Head of caudate nucleus (tissue), 42 donors: ENCODE measurements at places on chromosomes 5 and 9.

DNA sequence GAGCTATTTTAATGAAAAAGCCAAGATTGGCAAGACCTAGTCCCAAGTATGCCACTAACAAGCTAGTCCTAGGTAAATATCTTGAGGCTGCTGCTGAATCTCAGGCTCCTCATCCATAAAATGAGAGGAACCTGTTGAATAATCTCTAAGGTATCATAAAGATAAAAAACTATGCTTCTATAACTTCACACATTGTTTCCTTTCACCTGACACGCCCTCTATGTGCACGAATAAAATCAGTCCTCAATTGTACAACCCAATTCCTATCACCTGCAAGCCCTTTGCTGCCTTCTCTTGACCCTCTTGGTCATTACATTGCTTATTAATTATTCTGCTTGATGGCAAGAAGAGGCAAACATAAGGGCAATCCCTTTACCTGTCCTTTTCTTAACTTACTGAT, 69.9 kb downstream of the TRPM6 start:
- DNase-seq, result no peak

DNA sequence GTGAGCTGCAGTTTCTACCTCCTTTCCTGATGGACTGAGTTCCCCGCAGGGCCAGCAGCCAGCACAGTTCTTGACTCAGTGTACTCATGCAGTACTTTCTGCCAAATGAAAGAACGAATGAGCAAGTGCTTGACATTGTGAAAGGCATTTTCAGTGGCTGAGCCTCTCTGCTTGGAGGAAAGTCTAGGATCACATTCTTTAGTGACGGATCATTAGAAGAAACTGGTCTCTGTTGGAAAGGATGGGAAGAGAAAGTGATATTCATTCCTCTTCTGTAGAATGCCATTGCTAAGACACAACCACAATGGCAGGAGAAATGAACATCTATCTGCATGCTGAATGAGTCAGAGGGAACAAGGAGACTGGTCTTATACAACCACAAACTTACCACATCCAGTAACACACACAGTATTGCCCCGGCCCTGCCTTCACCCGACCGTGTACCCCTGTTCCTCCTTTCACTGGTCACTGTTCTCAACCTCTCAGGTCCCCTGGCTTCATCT, 206.9 kb downstream of the CRB2 start:
- no peak for DNase-seq

DNA sequence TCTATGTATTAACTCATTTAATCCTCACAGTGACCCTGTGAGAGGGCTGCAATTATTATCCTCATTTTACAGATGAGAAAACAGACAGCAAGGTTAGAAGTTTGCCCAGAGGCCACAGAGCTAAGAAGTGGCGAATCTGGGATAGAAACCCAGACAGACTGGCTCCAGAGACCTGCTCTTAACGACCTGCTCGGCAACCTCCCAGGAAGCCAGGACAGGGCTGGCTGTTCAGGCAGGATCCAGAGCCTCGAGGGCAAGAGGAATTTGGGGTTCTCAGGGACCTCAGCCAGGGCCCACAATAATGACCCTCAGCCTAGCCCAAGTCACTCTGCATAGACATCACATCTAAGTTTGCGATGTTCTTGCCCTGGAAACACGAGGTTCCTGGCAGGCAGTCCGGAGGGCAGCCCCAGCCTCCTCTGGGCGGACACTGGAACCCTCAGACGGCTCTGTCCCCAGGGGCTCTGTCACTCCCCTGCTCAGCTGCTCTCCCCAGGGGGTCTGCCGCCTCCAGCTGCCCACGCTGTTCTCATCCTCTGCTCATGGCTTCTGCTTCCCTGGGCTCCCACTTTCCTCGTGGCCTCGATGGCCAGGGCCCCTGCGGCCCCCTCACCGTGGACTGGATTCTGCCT, 138.5 kb upstream of the ERCC6L2 start:
- no peak for DNase-seq

- peak; percentile 90 for DNase-seq
Observed at GRCh38 chr9:81686614-81687520, 2.5 kb downstream of the TLE1 start.

DNA sequence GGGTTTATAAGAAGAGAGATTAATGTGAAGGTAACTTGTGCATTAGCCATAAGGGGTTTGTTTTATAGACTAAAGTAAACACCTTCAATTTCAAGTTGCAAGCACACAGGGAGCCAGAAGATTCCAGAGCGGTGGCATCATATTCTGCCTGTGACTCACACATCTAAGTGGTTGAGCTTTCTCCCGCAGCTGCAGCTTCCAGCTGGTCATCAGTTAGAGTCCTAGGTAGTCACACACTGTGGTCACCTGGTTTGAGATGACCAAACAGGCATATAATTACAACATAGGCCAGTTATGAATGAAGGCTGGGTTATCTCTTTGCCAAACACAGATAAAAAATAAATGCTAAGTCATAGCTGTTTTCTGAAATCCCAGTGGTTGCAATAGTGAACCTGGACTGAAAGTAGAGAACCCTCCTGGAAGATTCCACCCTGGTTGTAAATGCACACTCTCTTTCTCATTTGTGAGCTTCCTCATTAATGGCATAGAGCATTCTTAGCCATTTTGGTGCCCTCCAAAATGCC, 171.3 kb downstream of the GDNF start:
- no peak for DNase-seq

DNA sequence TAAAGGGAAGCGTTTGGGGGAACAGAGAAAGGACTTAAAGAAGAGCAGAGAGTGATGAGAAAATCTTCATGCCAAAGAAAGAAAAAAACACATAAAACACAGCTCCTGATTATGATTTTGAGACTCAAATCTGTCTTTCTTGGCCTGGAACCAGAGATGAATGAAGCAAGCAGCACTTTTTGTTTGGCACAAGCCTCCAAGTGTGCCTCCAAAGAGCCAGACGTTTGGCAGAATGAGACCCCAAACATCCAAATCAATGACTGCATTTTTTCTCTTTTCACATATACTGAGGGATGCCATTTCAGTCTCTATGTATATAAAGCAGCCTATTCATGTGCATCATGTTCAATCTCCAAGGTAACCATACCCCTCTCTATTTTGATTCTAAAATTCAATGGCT, 424.2 kb downstream of the TUSC1 start:
- DNase-seq, result no peak

DNA sequence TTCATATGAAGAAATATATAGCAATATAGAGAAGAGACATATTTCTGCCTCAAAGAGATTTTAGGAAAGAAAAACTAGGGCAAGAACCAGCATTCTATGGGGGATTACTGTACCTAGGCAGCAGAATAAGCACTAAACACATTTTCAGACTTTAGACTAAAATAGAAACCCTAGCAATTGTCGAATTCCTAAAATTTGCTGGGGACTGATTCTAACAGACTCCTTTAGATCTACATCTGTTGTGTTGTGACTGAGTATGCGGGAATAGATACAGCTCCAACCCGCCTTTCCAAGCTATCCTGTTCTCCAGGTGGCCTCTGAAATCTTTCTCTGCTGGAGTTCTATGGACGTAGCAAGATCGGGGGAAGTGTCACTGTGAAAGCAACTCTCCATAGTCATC, 482.2 kb downstream of the NTRK2 start:
- no peak for DNase-seq

DNA sequence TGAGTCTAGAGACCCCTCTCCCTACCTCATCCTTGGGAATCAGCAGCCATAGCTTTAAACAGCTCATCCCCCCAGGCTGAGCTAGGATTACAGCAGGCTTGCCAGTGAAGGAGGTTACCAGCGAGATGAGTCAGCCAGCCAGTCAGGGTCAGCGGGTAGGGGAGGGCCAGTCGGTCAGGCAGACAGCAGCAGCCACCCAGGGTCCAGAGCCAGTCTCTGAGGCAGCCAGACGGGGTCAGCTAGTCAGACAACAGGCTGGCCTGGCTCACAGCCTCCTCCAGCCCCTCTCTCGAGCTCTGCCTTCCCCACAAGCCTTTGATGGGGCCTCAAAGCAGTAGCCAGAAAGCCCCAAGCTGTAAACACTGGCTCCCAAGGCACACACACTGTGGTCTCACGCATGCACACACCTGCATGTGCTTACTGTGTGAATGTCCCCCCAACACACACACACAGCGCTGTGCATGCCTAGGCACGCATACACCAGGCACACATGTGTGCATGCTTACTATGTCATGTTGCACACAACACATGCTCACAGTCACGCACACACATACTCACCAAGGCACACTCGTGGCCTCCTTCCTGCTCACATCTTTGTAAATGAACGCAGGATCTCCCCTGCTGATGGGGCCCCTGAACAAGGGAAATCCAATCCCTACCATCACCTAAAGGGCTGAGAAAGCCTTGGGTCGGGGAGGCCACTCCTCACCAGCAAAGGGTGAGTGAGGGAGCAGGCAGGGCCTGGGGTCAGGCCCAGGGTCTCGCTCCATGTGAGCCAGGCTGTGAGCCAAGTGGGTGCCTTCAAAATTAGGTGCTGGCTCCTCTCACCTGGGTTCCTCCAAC, 28.2 kb upstream of the CPLX2 start:
- no peak for DNase-seq

- DNase-seq, result peak; percentile 69
Observed at GRCh38 chr5:132500931-132501628, 10.5 kb upstream of the IRF1 start.
